ENCODE measurements at places on chromosomes 7 and 10.

DNA sequence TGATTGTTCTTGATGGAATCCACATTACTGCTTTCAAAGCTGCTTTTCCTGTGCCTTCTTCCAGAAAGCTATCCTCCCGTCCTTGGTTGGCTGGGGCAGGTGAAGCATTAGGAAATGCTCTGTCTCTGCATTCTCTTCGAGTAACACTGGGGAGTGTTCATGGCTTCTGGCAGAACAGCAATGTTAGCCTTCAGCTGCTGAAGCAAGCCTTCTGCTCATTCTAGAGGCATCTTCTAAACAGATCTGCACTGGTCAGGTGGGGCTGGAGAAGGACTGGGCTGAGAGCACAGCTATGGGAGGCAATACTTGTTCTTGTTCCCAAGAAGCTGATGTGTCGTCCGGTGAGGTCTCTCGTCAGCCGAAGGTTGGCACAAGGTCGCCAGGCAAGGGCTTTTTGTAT is 80.6 kb downstream of the MGMT start:
- no peak for DNase-seq

- no peak for DNase-seq
These were observed 82.4 kb downstream of the ADARB2 start for GRCh38 chr10:1654811-1655356.

GRCh38 chr10:58360412-58361004 is 24.7 kb upstream of the TFAM start:
- no peak for DNase-seq

DNA sequence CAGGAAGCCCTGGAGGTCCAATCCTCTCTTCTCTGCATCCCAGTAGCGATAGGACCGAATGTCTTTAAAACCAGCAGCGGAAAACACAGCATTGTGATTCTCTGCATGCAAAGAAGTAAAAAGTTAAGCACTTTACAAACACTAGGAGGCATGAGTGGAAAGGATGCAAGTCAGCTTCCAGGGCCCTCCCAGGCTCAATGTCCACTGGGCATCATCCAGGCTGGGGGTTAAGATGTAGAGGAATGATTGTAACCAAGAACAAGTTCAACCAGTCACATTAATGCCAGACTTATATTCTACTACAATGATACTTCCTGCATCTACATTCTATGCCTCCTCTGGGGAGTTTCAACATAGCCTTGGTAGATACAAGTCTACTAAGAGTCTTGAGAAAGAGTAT is 24.3 kb downstream of the GOT1 start:
- no peak for DNase-seq

DNA sequence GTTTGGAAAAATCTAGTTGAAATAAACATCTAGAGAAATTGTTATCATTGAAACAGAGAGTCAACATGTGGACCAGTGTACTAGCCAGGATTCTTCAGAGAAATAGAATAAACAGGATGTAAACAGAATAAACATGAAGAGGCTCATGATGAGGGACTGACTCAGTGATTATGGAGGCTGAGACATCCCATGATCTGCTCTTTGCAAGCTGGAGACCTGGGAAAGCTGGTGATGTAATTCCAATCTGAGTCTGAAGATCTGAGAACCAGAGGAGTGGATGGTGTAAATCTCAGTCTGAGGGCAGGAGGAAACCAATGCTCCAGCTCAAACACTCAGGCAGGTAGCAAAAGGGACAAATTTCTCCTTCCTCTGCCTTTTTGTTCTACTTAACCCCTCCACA is 62.9 kb upstream of the FAM180A start:
- no peak for DNase-seq

DNA sequence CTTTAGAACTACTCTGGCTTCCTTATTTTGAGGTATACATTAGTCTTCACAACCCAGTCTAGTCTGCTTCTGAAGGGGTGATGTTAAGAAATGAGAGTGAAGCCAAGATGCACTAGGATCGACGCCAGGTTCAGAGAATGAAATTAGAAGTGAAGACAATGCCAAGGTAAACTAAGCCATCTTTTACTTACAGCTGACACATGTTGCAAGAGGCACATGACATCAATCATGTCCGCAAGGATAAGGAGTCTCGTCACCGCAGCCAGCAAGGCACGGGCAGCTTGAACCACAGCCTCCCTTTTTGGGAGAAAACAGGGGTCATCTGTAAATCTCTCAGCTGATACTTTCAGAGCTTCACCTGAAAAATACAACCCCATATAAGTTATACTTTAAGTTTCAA is 156.7 kb downstream of the CTNNA3 start:
- DNase-seq, result no peak

- no peak for DNase-seq
These were observed 29.7 kb downstream of the NUP42 start for GRCh38 chr7:23211589-23211988.

GRCh38 chr7:93145354-93145753 is 2.8 kb downstream of the SAMD9L start:
- no peak for DNase-seq

DNA sequence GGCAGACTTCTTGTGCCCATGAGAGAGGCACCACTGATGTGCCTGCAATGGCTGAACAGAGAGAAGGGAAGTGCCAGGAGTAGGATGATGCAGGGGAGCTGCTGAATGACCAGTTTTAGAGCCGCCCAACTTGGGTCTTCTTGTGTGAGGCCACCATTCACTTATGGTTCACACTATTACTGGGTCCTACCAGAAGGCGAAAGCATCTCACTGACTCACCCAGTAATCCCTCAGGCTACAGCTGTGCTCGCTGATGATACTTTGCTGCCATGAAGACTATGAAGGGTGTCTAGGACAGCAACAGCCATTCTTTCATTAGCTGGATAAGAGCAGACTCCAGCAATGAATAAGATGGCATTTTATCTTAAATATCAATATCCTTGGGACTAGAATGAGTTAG is 47.6 kb downstream of the PLXNA4 start:
- no peak for DNase-seq

DNA sequence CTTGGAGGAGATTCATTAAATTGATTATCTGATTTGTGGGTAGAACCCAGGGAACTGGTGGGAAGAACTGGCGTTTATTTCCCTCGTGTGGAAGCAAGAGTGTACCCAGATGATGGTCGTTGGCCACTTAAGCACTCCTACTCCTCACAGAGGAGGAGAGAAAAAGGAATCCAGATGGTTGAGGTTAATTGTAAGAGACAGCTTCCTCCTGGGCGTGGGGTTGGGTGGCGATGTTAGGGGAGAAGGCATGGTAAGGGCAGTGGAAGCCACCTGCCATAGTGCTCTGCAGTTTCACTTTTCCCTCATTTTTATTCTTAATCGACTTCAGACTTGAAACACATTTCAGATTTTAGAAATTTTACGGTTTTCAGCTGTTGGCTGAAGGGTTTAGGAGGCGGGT is 104.1 kb downstream of the DOCK1 start:
- DNase-seq, result no peak

GRCh38 chr7:136528329-136528728 is 340.1 kb upstream of the CHRM2 start:
- DNase-seq, result no peak

DNA sequence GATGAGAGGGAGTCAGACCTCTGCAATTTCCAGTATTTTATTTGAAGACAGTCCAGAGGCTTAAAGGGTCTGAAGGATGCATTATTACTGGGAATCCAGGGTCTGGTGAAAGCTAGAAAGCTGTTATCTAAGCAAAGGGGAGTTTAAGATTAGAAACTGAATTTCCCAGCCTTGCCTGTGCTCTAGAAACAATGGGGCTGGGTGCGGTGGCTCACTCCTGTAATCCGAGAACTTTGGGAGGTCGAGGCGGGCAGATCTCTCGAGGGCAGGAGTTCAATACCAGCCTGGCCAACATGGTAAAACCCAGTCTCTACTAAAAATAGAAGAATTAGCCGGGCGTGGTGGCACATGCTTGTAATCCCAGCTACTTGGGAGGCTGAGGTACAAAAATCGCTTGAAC is 71.5 kb upstream of the ANLN start:
- no peak for DNase-seq

DNA sequence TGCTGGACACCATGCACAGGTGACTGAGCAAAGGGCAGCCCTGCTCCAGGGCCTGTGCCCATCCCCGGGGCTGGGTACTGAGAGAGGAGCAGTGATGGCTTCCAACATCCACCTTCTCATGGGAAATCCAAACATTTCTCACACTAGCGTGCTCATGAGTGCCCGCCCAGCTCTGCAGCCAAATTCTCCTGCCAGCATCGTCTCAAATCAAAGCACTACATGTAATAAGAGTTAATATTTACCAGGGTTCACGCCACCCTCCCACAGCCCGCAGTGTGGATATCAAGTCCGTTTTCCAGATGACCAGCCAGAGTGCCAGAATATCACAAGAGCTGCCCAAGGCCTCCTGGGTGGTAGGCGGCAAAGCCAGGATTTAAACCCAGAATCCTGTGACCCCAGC is 12.1 kb downstream of the IL15RA start:
- DNase-seq, result no peak

DNA sequence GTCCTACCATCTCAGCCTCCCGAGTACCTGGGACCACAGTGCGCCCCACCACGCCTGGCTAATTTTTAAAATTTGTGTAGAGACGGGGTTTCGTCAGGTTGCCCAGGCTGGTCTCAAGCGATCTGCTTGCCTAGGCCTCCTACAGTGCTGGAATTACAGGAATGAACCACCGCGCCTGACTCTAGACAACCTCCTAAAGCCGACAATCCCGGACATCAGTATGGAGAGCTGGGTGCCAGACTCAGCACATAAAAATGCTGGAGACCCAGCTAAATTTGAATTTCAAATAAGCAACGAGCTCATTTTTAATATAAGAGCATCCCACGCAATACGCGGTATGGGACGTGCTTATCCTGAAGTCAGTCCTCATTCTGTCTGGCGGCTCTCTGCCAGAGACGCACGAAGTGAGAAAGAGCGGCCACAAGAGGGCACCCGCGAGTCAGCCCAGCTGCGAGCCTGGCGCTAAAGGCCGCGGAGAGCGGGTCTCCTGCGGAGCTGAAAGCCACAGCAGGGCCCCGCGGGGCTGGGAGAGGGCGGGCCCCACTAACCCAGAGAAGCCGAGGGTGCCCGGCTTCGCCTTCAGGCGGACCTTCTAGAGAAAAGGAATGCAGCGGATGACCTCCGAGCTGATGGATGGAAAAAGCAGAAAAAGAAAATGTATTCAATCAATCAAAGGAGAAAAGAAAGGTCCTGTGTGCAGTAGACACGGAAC is 7.0 kb downstream of the CALY start:
- peak; percentile 87 for DNase-seq

Data from CD4-positive, alpha-beta T cell treated with Interleukin-17A for 1 hour (primary cell).